ENCODE measurements at places on chromosomes 13 and 19.

DNA sequence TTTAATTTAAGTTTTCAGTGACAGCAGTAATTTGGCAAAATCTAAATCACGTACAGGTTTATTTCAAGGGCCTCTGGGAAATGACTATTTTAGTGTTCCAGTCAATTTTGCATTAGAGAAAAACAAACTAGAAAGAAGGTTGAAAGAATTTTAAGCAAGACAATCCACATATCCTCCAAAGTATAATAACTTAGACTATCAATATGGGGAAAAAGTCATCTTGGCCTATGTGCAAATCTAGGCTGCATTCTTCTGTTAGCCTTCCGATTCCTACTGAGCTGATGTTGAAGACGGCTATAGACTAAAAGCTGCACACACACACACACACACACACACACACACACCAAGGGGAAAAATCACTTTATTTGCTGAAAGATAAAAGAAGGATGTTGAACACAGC is 81.3 kb downstream of the SLITRK6 start:
- no peak for DNase-seq

GRCh38 chr19:49879243-49879963 is 1.9 kb downstream of the TBC1D17 start:
- DNase-seq: no peak

DNA sequence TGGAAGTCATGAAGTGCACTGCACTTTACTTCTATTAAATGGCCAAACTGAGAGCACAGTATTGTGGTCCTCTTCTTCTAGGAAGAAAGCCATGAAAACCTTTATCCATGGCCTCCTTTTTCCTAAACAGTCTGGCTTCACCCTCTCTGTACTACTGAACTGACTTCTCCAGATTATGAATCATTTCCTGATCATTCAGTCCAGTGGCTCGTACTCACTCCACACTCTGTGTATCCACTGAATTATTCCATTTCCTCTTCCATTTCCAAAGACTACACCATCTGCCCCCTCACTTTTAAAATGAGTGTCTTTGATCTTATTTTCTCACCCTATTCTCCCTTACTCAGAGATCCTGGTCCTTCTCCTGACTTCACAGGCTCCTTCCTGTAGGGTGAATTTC is 29.7 kb upstream of the FREM2 start:
- no peak for DNase-seq

DNA sequence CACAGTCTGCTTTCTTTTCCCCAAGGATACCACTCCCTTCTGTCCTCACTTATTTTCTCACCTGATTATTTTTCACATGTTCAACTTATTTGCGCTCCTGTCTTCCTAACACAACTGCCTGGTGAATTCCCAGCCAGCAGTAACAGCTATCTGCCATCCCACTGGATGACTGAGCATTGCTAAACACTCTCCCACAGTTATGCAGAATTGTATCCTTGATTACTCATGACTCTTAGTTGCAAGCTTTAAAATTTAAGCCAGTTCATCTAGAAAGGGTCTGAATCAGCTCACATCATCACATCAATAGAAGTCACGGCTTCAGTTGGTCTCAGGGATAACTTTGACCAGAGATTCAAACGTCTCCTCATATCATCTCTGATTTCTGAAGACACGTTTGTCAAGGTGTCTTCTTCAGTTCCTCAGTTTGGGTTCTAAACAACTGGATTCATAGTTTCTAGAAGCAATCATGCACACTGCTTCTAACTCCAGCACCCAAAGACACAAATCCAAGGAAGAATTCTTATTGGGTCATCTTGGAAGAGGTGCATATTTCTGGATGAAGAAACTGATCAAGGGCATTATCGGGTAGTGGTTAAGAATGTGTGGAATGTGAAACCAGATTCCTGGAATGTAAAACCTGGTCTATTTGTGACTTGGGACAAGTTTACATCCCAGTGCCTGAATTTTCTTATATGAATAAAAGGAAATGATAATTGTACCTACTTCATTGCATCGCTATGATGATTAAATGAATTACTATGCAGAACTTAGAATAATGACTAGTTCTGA is 13.9 kb upstream of the DACH1 start:
- peak; percentile 23 for DNase-seq

DNA sequence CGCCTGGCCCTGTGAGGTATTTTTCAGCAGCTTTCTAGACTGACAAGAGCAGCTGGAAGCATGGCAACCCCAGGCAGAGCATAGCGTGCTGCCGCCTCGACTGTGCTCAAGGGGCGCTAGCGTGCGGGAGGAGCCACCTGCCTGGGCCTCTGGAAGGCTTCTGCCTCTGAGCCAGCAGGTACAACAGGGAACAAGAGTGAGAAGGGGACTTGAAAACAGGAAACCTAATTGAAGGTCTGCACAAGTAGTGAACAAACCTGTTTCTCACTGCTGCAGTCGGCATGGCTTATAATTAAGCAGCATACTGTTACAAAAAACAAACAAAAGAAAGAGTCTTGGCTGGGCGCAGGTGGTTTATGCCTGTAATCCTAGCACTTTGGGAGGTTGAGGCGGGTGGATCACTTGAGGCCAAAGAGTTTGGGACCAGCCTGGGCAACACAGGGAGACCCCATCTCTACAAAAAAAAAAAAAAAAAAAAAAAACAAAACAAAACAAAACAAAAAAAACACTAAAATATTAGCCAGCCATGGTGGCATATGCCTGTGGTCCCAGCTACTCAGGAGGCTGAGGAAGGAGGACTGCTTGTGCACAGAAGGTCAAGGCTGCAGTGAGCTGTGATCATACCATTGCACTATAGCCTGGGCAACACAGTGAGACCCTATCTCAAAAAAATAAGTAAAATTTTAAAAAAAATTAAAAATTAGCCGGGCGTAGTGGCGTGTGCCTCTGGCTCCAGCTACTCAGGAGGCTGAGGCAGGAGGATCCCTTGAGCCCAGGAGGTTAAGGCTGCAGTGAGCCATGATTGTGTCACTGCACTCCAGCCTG is 12.6 kb upstream of the GARRE1 start:
- no peak for DNase-seq

DNA sequence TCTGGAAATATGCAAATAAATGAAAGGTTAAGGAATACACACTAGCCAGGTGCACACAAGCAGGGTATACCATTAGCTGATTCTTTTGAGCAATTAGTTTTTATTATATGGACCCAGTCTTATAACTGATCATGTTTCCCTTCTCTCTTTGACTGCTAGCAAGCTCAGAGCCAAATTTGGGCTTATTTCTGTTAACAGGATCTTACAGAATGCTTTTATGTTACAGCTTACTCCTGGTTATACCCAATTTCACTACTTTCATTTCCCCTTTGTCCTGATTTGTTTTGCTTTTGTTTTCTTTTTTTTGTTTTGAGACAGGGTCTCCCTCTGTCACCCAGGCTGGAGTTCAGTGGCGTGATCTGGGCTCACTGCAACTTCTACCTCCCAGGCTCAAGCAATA is 12.9 kb upstream of the TPT1 start:
- DNase-seq: no peak

Measured in A172 (cell line).